ENCODE measurements at places on chromosomes 7 and 10.

- peak; percentile 25 for DNase-seq
These were observed 15.2 kb upstream of the FRMPD2 start for GRCh38 chr10:48289501-48290238.

DNA sequence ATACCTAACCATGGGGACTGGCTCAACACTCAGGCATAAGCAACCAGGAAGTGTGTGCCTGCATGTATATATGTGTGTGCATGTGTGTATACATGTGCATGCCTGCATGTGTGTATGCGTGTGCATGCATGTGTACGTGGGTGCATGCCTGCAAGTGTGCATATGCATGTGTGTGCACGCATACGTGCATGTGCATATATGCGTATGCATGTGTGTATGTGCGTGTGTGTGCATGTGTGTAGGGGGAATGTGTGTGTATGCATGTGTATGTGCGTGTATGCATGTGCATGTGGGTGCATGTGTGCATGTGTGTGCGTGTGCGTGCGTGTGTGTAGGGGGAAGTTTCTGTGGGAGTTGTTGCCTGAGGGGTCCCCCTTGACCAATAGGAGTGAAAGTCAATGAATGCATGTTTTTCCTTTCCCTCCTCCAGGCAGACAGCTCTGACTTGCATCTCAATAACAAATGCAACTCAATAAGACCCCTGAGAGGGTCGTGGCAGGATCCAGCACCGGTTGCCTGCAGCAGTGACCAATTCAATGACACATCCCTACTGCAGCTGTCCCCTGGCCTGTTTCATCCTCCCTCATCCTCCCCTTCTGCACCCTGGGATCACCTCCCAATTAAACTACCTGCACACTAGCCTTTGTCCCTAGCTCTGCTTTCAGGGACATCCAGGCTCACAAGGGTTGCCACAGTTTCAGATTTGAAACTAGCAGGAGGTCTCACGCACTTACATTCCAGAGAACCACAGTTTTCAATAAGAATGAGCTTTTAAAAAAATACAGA lies 27.0 kb upstream of the FZD8 start:
- no peak for DNase-seq

GRCh38 chr7:25124465-25125136 lies 459 bp downstream of the CYCS start:
- DNase-seq: no peak

DNA sequence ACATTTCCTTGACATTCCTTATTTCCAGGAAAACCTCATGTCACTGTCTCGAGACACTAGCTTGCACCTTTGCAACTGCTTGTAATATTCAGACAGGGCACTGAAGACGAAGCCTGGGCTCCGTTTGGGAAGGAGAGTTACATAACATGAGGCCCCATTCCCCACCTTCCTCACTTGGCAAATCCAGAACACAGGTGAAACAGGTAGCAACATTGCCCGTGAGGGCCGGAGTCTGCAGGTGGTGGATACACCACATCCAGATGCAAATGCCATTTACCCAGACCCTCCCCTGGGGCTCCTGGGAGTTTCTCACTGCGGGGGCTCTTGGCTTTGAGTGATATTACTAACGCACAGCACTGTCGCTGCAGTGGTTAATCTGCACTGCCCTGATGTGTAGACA lies 491.0 kb downstream of the PTPRN2 start:
- DNase-seq: no peak

GRCh38 chr7:68009716-68010115 lies 1013.1 kb downstream of the TYW1 start:
- no peak for DNase-seq

DNA sequence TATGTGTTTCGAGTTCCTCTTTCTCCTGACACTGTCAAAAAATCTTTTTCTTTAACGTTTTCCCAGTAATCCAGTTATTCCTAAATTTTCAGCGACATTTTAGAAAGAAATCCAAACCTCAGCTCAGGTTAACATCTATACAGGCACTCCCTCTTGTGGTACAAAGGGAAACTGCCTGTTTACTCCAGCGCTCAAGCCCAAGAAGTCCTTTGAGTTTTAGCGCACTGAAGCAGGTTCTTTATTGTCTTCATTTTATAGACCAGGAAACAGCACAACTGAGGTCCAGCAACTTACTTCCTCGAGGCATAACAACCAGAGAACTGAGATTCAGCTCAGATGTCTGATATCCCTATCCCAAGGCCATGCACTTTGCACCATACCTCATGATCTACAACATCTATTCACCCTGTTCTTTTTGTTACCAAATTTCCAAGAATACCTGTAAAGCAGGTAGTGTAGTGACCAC lies 287.2 kb upstream of the MKLN1 start:
- DNase-seq: peak; percentile 40

DNA sequence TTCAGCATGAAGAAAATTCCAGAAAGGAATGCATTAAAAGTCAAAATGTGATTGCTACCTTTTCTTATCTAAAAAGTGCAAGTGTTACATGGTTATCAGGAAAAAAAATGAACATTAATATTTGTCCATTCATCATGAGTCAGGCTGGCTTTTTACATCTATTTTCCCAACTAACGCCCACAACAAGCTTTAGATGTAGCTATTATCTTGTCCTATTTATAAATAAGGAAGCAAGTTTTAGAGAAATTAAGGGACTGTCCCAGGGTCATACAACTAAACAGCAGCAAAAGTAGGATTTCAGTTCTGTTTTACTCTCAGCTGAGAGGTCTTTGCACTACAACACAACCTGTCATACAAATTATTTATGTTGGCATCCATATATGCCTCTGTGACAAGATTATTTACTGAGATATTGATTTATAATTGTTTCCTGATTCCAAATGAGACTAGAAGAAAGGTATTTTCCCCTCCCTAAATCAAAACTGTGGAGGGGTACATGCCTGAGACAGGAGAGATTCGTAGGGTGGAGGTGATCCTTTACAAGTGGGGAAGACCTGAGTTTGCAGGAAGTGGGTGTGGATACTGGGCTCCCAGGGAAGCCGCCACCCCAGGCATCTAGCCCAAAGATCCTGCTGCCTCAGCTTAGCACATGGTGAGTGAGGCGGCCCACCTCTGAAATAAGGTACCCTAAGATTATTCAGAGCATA lies 57.2 kb upstream of the ARID5B start:
- DNase-seq: no peak

- no peak for DNase-seq
These were observed 547.7 kb downstream of the TNS3 start for GRCh38 chr7:47034180-47034579.

- DNase-seq: no peak
These were observed 5.4 kb downstream of the TFEC start for GRCh38 chr7:116024826-116025809.

- no peak for DNase-seq
These were observed 40.9 kb downstream of the SMURF1 start for GRCh38 chr7:99102809-99103690.

DNA sequence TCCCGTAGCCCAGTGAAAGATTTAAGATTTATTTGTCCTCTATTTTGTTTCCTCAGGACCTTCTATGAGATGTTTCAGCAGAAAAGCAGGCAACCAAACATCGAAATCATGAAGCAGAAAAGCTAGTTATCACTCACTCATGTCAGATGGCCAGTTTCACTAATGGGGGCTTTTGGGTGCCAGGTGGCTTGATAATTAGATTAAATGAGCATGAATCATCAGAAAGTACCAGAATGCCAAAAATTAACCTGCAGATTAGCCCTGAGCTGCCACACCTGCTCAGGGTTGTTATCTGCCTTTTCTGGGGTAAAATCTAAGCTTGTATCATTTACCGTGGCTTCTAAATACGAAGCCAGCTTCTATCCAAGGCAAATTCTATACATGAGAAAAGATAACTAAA lies 1017.5 kb downstream of the XPNPEP1 start:
- DNase-seq: no peak

- DNase-seq: no peak
These were observed 134.4 kb upstream of the DLX6 start for GRCh38 chr7:96870934-96871333.

DNA sequence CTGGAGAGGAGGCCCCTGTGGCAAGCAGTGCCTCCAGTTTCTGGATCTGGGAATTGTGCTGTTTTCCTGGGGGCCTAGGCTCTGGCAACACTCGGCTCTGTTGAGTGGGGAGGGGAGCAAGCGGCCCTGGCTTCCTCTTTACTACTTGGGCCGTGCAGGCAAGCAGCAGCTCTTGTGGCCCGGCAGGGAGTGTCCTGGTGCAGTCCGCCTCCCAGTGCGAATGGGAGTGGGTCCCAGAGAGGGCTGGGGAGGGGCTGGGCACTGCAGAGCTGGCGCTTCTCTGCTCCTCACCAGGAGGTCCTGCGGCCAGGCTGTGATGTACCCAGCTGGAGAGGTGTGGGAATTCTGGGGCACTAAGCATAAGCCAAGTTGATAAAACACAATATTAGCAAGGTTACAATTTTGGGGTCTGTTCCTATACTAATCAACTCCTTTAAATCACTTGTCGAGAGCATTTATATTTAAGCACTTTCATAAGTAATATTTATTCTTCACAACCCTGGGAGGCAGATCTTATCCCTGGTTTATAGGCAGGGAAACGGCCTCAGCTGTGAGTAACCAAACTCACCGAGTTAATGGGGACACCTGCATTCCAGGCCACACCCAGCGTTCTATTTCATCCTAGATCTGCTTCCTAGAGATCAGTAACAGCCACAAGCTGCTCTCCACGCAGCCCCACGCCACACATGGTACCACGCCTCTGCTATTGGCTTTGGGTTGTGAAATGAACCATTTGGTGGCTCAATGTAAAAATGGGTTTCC lies 183.4 kb upstream of the PLXNA4 start:
- DNase-seq: no peak

GRCh38 chr10:13716081-13717071 lies 129.6 kb downstream of the PRPF18 start:
- DNase-seq: no peak
